ENCODE measurements at places on chromosomes 7 and 10.

DNA sequence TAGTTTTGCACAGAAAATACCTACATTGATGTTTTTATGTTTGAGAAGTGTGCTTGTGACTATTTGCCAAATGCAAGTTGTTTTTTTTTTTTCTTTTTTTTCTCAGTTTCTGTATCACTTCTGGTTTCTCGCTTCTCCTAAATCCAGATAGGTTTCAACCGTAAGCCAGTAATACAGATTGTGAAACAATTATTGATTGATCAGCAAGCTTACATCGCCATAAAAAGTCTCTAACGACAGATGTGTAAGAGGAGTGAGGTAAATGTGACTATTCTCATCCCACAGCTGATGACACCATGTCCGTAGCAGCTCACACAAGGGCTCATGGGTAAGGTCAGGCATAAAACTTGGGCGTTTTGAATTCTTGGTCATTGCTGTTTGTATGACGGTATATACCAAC lies 202.8 kb upstream of the AKR1E2 start:
- DNase-seq: no peak

DNA sequence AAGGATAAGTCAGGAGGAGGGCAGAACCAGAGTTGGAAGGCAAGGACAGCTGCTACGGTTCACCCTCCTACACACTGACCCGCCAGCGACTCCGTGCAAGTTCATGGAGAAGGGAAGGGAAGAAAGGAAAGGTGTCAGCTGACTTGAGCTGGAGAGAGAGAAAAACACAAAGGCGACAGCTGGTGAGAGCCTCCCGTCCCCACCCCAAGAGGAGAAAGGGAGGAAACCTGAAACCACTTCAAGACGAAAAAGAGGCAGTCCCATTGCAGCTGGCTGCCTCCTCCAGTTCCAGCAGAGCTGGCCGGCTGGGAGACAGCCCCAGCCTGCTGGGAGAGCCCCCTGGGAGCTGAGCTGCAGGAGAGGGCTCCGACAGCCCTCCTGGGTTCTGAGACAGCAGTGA lies 75.2 kb downstream of the PARD3 start:
- no peak for DNase-seq

DNA sequence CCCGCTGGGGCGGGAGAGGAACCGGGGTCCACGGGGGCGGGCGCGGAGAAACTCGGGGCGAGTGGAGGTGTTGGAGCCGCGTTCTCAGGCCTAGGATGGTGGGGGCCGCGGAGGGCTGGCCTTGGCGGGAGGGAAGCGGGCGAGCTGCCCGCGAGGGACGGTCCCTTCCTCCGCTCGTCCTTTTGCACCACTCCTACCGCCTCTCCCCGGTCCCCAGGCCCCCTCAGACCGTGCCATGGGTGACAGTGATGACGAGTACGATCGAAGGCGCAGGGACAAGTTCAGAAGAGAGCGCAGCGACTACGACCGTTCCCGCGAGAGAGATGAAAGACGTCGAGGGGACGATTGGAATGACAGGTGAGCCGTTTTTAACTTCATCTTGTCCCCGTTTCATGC lies 451 bp downstream of the SRRT start:
- DNase-seq: peak; percentile 64

DNA sequence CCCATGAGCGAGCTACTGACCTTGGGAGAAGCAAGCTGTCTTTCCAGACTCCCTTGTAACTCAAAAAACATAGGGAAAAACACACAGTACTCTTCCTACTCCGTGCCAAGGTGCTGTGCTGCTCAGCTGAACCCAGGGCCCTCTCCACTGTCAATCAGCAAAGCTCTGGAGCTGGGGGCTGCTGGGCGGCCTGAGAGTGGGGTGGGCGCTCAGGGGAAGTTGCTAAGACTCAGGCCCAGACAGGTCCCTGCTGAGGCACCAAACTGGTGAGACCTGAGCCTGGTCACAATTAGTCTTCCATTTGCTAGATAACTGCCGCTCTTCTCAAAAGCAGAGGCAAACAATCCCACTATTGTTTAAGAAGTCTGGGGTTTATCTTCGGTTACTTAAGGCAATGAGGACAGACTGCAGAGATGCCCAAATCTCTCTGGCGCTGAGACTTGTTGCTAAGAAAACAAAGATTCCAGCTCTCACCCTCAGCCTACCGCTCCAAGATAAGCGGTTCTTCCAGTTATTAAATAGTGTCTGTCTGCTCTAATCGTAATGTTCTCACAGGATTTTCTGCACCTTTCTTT lies 22.0 kb downstream of the STEAP1B start:
- DNase-seq: no peak

GRCh38 chr7:14855033-14855794 lies 47.3 kb downstream of the DGKB start:
- DNase-seq: no peak

- DNase-seq: no peak
Observed at GRCh38 chr10:123399276-123399839, 245.2 kb downstream of the BUB3 start.

GRCh38 chr10:95253007-95253406 lies 37.8 kb downstream of the PDLIM1 start:
- DNase-seq: no peak

- DNase-seq: peak; percentile 31
Observed at GRCh38 chr10:70461397-70462348, 16.9 kb upstream of the PALD1 start.

DNA sequence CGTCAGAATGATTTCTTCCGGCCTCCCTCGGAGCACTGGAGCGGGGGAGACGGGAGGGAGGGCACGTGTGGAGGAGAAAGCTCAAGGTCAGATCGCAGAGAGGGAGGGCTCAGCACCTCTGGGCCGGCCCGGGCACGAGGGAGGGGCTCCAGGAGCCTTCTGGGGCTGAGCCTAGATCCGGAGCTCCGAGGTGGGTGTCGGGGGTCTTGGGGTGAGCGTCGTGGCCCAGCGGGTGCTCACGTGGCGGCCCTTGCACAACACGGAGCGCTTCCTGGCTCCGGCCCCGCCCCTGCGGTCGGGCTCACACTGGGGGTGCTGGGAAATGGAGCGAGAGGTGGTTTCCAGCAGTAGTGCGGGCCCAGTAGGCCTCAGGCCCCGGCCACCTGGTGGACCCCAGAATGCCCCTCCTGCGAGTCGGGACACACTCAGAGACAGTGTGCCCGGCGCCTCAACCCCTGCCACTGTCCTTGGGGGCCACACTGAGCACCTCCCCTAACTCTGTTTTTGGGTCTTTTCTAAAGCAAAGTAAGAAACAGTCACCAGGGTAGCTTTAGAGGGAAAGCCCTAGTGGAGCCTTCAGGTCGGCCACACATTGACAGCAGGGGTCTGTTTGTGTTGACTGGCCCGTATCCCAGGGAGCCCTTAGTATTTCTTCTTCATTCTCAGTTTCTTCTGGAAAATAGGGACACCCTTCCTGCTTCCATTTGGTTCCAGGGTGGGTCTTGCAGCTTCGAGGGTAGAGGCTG lies 798 bp downstream of the PPIF start:
- DNase-seq: peak; percentile 78

DNA sequence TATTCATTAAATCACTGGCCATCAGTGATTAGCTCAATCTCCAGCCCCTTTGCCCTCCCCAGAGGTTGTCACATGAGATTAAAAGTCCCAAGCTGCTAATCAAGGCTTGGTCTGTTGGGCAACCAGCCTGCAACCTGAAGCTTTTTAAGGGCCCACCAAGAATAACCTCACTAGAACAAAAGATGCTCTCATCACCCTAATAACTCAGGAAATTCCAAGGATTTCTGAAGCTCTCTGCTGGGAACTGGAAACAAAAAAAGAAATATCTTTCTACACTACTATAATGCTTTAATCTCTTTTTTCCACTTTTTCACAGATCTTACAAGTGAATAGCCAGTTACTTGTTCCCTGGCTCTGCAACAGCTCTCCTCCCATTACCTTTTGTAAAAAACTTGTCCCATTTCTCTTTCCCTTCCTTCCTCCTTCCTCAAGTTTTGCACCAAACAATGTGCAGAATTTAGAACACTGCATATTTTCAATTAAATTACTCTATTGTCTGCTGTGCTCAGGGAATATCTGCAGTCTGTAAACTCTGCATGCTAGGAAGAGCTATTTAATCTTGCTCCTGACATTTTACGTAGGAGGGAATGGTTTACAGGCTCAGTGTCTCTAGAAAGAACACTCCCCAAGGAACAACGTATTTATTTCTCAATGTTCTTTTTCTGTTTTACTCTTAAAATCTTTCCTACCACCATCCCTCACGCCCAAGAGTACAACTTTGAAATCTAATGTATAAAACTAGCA lies 169.1 kb downstream of the IMMP2L start:
- DNase-seq: no peak

- DNase-seq: no peak
Observed at GRCh38 chr10:50619166-50619565, 4.6 kb downstream of the SGMS1 start.

DNA sequence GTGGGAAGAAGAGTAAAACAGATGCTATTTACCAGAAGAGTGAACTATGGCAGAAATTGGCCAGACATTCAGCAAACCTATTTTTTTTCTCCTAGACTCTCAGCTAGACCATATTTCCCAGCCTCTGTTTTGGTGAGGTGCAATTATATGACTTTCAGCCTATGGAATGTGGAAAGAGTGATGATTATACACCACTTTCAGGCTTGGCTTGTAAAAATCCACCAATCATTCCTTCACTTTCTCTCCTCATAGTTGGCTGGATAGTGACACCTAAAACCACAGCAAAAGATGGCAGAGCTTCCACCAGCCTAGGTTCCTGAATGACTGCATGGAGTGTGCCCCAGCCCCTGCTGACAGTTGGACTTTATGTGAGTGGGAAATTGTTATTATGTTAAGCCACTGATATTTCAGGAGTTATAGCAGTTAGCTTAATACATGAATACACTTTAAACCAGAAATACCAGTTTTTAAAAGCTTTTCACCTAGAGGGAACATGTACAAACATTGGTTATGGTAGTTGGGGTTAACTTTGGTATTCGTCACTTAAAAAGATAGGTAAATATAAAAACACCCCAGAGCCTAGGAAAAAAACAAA lies 19.1 kb upstream of the TNKS2 start:
- no peak for DNase-seq

- no peak for DNase-seq
Observed at GRCh38 chr10:37434091-37434490, 308.7 kb downstream of the ANKRD30A start.

Data from CD4-positive, alpha-beta memory T cell (primary cell).